Hematopoietic multipotent progenitor cell treated with erythropoietin and hydrocortisone succinate and interleukin-3 and kit ligand, for 8 days (in vitro differentiated cells): ENCODE measurements at places on chromosomes 4 and X.
A peak's percentile ranks its signal among the peaks of the same experiment; 100 is the strongest.

DNA sequence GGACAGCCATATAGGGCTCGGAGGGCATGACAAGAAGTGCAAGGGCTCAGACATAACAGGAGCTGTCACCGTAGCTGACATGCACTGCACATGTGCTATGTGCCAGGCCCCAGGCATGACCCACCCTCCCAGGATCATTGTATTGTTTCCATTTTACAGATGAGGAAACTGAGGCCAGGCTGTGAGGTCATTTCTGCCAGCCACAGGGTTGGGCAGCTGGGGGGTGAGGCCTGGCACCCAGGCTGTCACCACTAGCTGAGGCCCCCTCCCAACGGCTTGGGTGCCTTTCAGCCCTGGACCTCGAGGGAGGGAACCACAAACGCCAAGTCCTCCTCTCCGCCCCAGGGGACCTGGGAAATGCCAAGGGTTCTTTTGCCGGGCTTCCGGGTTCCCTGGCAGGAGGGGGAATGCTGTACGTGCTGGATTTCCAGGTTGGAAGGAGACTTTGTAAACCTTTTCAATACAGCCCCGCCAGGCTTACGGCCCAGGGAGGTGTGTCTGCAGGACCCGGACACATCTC lies 12.6 kb downstream of the TREX2 start:
- DNase-seq, result no peak

DNA sequence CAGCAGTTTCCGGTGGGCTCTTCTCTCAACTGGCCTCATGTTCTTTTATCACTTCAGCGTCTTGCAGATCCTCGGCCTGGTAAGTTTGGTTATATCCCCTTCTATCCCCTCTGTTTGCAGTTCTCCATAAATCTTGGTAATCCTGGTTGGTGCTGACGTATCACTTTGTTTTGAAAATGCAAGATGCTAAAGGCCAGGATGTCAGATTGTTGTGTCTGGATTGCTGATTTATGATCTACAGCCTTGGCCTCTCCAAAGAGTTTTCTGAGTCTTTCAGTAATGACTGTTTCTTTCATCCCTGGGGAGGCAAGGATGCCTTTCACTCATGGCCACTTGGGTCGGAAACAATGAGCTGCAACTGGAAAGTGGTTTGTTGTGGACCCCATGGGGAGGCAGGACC lies 146.4 kb downstream of the AMMECR1 start:
- DNase-seq, result no peak

- DNase-seq, result no peak
These were observed 11.9 kb downstream of the GRPEL1 start for GRCh38 chr4:7055990-7056325.

DNA sequence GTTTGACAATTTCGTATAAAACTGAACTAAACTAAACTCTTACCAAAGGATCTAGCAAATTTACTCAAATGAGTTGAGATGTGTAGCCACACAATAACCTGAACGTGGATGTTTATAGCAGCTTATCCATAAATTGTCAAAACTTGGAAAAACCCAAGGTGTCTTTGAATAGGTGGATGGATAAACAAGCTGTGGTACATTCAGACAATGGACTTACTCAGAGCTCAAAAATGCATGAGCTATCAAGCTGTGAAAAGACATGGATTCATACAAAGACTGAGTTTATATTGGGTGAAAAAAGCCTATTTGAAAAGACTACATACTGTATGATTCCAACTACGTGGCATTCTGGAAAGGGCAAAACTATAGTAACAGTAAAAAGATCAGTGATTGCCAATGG lies 69.5 kb downstream of the LARP1B start:
- no peak for DNase-seq

GRCh38 chrX:102958794-102959193 lies 21.7 kb downstream of the RAB40AL start:
- DNase-seq, result no peak

DNA sequence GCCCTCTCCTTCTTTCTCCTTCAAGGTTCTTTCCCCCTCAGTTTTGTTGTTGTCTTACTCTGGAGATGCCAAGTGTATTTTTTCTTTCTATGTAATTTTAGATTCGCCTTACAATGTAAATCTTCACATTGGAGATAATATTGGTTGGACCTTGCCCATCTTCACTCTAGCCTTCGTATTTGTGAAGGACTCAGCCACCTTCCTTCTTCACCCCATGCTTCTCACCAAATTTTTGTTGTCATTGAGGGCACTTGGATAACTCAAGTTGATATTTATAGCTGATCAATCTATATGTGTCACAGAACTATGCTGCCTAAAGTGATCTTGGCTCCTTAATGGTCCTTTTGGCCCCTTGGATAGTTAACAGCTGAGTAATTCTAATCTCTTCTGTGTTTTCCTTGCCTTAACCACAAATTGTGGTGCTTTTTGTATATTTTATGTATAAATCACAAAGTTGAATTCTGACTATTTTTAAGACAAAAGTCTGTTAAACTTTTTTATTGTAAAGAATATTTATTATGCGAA lies 6.5 kb downstream of the SPRY1 start:
- no peak for DNase-seq

DNA sequence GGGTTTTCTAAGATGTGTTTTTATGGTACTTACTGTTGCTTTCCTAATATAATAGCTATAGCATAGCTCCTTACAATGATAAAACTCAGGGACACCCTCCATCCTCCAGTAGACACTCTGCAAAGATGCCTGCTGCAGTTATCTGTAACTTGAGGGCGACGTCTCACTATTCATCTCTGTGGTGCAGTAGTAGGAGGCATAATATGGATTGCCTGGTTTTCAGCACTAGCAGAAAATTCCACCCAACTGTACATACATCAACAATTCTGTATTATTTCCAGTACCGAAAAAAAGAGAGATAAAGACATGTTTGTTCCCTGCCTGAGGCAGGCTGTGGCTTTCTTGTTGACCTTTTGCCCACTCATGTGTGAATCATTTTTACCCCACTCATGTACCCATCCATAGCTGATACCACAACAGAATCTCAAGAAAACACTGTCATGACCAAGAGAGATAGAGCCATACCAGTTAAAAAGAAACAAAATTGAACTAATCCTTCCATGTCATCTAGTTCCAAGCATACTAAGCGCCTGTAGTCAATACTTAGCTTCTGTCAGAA lies 220.1 kb downstream of the RAB28 start:
- DNase-seq, result no peak

- DNase-seq, result no peak
These were observed 436.3 kb downstream of the KLHL13 start for GRCh38 chrX:117680286-117680685.

DNA sequence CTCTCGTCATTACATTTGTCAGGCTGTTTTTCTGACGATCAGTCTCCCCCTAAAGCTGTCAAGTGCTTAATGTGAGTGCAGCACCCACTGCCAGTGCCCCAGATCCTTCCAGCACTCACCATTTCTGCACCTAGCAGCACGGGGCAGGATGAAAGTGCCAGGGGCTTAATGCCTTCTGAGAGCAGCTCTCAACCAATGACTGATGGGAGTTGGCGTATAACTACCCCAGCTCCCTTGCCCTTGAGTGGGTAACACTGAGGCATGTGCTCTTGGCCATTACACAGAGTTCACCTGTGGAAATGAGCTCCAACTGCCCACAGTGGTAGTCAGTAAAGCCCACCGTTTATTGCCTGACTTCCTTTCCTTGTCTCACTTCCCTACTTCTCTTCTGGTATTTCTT lies 226.2 kb upstream of the BCOR start:
- no peak for DNase-seq

- no peak for DNase-seq
These were observed 59.2 kb downstream of the CPZ start for GRCh38 chr4:8651661-8652180.

DNA sequence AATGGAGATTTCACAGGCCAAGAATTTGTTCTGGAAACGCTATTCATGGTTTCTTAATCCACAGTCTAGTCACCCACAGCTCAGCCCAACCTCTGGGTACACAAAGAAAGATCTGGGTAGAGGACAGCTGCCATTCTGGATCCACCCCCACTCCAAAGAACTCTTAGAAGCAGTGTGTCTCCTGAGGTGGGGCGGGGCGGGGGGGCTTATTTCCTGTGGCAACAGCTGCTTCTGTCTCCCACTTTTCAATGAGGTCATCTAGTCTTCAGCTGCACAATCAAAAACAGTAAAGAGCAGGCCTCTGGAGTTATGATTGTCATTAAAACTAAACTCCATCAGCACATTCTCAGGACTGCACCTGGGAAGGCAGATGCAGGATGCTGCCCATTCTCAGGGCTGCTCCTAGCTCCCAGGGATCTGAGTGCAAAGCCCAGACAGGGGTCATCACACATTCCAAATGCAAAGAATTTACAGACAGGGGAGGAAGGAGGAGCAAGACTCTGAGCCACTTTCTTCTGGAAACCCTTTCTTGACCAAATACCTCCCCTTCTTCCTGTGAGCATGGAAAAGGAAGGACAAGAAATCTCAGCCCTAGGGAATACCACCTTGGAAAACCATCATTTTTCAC lies 207.3 kb downstream of the HS6ST2 start:
- DNase-seq, result no peak

- DNase-seq, result peak; percentile 9
These were observed 40.9 kb downstream of the CPEB2 start for GRCh38 chr4:15043226-15043625.

GRCh38 chr4:22072726-22073125 lies 124.2 kb upstream of the KCNIP4 start:
- no peak for DNase-seq

DNA sequence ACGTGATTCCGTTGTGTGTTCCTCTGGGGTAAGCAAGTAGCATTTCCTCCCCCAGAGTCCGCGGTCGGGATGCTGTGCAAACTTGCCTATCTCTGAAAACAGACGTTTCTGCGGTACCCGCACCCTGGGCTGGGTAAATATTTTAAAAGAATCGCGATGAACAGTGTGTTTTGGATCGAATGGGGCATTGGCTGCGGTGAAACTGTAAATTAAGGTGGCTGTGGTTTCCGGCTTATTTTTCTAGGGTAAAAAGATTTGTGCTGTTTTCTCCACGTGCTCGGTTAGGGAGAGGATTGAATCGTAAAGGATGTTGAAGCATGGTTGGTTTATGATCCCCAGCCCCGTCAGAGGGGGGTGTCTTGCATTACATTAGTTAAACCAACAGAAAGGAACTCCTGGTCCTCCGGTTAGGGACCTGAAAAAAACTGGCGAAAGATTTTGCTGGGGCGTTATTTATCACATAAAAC lies 1.2 kb downstream of the HHIP start:
- DNase-seq, result peak; percentile 80

- peak; percentile 81 for DNase-seq
These were observed 98.6 kb downstream of the HUWE1 start for GRCh38 chrX:53587795-53588420.

DNA sequence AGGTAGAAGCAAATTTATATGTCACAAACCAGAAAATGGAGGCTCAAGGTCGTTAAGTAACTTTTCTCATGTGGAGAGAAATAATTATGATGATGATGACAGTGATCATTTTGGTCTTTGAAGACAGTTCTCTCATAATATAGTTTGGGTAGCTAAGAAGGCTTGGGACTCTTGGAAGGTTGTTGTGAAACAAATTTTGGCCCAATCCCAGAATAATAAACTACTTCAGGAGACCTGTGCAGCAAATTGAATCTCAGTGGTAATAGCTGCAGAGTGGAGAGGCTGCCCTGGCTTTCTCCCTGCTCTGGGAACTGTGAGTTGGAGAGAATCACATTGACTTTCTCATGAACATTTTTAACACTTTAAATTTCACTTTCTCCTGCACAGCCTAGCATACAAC lies 217.2 kb upstream of the BOD1L1 start:
- DNase-seq, result no peak

DNA sequence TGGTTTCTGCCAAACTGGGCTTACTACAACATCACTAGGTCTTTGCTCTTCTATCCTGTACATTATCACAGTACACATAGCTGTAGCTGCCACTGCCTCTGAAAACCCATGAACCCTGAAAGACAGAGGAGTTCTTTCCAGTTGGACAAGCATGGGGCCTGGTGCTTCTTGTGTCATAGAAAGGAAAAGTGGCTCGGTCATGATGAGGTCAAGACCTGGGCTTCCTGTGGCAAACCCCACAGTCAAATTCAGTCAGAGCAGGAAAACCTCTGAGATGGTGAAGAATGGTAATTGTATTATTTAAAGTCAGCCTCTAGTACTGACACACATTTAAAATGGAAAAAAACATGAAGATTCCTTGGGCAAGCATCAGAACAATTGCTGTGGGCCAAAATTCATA lies 133.3 kb upstream of the PRPS2 start:
- no peak for DNase-seq

DNA sequence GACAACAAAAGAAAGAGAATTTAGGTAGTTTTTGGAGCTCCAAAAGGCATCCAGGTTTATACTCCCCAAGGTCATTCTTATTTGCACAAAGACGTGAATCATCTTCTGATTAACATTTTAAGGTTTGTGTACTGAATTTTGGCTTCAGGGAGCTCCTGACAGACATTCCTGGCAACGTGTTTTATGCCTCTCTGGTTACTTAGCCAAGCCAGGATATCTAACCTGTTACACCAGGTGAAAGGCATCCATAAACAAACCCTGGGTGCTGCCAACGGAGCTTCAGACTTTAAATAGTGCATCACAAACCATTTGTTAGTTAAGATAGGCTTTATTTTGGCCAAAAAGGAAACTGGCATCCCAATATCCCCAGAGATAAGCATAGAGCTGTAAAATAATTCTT lies 997.3 kb downstream of the ARAP2 start:
- DNase-seq, result no peak

DNA sequence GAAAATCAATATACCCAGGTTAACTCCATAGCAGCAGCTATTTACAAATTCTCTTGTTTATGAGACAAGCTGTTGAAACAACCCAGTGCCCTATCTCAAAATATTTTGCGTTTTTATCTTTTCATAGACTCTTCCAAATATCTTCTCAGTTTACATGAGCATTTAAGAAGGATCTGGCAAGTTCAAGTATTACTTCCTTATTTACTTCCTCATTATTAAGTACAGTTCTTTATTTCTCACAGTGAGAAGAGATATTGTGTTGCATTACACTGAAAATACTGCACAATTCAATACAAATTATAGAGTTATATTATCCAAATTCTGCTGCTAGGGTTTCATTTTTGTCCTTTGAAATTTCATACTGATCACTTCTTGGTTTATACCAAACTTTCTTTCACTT lies 43.6 kb upstream of the UCP1 start:
- no peak for DNase-seq

- no peak for DNase-seq
These were observed 403 bp upstream of the LGI2 start for GRCh38 chr4:25031077-25031621.

- no peak for DNase-seq
These were observed 173.1 kb downstream of the FSTL5 start for GRCh38 chr4:161990721-161991120.

- DNase-seq, result no peak
These were observed 145.4 kb downstream of the EMCN start for GRCh38 chr4:100372432-100372831.
